Stimulated activated CD8-positive, alpha-beta memory T cell treated with anti-CD3 and anti-CD28 coated beads, Interleukin-4, amount 100 ng/mL, for 24 hours (primary cell): ENCODE measurements at places on chromosomes 5 and 9.

DNA sequence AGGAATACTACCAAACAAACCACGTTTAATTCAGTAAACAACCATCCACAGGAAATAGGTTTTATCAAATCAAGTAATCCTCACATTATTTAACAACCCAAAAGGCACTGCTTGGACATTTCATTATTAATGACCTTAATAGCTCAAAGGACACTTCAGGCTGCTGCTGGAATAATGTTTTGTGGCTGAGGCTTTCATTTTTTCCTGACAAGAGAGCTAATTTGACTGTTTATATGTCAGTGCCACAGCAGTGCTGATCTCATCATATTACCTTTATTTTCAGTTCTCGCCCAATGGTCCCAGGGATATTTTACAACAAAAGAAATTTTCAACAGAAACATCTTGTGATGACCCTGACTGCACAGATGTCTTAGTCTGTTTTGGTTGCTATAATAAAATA is 589.8 kb upstream of the GRAMD2B start:
- no peak for DNase-seq

- no peak for DNase-seq
Measured at GRCh38 chr5:33470544-33470943, 29.8 kb downstream of the TARS1 start.

GRCh38 chr5:90214991-90215390 is 194.6 kb downstream of the CETN3 start:
- DNase-seq, result no peak

- no peak for DNase-seq
Measured at GRCh38 chr5:115626445-115626823, 598 bp upstream of the TMED7 start.

DNA sequence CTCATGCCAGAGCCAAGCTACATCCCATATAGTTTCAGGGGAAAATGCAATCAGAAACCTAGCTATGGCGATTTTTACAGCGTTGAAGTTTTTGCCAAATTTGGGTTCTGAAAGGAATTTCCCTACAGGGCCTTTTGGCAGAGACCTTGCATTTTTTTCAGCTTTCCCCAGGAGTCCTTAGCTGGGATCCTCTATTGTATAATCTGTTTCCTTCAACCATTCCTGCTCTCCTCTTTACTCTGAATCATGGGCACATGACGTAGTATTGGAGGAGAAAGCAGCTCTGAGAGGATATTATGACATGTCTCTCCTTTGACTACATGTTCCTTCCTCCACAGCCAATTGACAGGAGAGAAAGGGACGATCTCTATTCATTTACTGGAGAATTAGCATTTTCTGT is 118.5 kb upstream of the ERCC6L2 start:
- DNase-seq, result no peak

DNA sequence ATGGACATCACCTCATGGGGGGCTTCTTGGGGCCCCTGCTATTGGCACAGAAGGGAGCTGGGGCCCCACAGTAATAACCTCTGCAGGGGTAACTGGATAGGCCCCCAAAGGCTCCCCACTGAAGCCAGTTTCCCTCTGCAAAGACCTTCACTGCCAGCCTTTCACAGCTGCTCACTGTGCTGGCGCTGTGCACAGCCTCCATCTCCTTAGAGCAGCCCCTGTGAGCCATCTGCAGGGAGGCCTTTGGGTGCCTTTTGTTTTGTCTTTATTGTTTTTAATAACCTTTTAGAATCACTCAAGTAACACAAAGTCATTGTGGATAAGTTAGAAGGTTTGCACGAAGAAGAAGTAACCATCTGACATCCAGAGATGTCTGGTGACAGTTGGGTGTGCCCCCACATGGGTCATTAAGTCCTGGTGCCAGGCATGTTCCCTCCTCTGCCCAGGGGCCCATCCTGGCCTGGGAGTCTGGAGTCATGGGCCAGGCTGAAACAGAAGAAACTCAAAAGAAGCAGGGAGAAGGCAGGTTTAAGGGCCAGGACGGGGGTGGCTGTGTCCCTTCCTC is 42.7 kb downstream of the NCS1 start:
- no peak for DNase-seq

DNA sequence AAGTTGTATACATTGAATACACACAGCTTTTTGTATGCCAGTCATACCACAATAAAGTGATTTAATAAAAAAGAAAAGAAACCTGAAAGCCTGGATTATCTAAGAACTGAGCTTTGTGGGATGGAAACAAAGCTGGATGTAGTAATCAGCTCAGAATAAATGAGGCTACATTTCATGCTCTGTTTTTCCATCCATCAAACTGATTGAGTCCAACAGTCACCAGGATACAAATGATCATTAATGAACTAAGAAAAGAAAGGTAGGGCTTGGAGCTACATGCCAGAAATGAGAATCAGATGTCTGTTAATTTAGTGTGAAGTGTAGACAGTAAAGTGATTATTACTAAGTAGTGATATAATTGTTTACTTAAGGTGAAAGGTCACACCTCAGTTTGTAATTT is 109.8 kb upstream of the TARS1 start:
- no peak for DNase-seq

DNA sequence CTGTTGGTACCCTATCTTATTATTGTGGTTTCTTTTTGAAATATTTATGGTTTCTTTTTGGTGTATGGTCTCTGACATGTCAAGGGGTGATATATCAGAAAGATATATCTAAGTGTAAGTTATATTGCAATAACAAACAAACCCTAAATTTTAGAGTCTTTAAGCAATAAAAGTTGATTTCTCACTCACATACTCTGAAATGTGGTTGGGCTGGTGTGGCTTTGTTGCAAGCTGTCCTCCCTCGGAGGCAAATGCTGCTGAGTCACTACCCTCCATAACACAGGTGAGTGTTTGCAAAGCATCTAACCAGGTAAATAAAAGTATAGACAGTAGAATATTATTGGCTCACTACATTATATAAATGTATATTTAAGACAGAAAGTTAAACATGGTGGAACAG is 253.2 kb downstream of the CDH18 start:
- DNase-seq, result no peak

DNA sequence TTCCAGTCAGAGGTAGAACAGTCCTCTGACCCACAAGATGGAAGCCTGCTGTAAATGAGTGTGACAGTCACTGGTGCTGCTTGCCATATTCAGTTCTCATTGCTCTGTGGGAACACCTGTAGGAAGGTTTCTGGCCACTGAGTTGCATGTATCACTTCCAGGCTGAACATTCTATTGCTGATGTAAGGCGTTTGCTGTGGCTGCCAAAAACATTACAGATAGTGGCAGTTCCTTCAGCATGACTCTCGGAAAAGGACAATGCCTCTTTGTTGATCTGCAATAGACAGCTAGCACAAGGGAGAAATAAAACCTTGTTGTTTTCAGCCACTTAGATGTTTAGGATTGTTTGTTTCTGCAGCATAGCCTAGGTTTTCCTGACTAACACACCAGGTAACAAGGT is 217.2 kb downstream of the AGTPBP1 start:
- no peak for DNase-seq

DNA sequence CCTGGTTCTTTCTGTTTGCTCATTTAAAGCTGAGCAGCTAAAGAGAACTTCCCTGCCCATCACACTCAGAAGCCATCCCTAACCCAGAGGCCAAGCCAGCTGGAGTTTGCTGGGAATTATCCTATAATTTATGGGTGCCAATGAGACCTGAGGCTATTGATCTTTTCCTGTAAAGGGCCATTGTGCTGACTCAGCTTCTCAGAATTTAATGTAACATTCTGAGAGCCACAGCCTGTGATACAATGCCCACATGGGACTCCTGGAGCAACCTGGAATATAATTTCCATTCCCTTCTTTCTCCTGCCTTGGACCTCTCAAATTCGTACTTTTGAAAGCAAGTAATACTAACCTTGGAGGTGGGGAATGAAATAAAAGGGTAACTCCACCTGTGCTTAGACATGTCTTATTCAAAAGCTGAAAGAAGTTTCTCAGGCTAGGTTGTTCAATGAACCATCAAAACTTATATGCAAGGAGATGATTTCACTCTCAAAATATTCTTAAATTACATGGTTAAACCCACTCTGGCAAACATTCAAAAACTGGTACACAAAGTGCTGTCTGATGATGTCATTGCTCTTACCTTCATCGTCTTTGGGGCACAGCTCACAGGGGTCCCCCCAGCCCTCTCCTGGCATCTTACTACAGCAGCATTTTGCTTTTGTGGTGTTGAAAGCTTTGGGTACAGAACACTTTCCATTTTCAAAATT is 206.7 kb downstream of the SLC12A2 start:
- DNase-seq, result no peak

DNA sequence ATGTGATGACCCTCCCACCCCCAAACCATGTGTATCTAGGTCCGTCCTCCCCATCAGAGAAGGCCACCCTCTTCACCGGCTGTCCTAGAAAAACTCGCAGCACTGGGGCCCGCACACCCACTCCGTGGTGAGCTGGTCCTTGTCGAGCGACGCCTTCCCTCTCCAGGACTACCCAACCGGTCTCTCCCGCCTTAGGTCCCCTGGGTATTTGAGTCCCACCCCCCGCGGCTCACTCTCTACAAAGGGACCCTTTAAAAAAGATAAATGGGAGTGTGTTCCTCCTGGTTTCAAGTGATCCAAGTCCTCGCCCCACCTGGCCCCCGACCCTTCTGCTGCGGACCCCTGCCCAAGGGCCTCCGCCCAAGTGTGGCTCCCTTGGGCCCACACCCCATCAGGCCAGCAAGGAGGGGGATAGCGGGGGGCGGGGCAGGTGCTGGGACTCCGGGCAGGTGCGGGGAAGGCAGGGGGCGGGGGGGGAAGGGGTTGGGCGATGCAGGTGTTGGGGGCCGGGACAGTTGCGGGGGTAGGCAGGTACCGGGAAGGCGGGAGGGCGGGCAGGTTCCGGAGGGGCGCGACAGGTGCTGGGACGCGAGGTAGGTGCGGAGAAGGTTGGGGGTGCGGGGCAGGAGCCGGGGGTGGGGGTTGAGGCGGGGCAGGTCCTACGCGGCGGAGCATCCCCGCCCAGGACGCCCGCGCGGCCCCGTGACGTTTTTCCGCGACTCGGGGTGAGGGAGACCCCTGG is 970 bp upstream of the ARRDC1 start:
- no peak for DNase-seq

- no peak for DNase-seq
Measured at GRCh38 chr5:142509026-142509425, 176.9 kb downstream of the FGF1 start.

DNA sequence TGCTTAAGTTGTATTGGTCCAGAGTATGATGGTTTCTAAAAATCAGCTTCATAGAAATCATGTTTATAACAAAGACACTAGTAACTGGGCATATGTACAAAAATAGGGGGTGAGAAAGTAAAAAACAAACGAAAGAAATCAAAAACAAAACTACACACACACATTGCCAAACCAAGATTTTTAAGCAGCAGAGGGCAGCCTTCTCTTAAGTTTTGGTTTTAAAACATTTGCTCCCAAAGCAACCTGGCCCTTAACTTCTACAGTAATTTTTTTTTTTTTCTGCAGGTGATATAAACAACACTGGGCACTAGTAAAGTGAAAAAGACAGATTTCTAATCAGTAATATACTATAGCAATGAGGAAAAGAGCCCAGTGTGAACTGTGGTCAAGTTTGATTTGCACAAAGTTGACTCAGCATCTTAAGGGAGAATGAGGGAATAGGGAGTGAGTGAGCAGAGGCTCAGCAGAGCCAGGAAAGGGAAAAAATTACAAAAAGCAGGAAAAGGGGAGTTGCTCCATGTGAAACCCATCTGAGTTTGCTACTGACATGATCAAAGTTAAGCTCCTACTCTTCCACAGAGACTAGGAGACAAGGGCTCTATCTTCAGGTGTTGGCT is 13.4 kb upstream of the GAPT start:
- DNase-seq, result no peak

GRCh38 chr9:112041536-112042243 is 133.4 kb downstream of the SUSD1 start:
- no peak for DNase-seq

GRCh38 chr5:149935431-149935901 is 9.1 kb downstream of the PDE6A start:
- DNase-seq, result no peak

DNA sequence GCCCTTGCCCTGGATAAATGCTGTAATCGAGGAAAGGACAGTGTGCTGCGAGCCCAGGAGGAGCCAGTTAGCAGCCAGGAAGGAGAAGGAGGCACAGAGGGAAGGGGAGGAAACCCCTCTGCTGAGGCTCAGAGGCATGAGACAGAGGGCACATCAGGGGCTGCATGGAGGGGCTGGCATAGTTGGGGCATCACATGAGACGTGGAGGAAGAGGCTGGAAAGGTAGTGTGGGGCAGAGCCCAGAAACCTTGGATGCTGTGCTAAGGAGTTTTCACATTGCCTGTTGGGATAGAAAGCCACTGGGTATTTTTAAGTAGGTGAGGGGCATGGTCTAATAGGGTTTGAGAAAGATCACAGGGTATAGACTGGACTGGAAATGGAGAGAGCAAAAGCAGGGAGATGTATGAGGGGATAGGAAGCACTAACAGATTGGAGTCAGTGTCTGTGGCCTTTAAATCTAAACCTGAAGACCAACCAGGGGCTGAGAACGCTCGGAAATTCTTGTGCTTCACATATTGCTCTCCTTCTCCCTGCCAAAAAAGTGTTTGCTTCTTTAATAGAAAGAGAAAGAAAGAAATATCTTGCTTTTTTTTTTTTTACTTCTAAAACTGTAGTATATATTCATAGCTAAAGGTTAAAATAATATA is 33.0 kb upstream of the ANGPTL2 start:
- DNase-seq, result no peak

- DNase-seq, result no peak
Measured at GRCh38 chr5:125281667-125282066, 535.2 kb upstream of the ZNF608 start.

GRCh38 chr9:129399634-129399990 is 221.3 kb downstream of the C9orf50 start:
- no peak for DNase-seq

GRCh38 chr5:150279330-150280020 is 10.1 kb downstream of the CAMK2A start:
- no peak for DNase-seq

DNA sequence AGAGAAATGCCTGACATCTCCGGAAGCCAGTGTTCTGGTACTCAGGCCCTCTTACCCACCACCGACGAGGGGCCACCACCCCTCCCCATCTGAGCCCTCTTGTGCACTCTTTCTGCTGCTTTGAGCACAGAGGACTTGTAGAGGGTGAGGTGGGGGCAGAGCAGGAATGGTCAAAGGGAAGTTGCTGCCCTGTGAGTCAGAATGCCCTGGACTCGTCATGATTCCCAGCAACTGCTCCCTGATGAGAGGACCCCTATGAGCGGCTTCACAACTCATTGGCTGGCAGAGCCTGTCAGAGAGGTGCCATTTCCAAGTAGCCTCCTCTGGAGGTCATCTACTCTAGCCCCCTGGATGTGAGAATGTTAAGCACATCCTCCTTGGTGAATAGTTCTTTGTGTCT is 845 bp downstream of the ECSCR start:
- no peak for DNase-seq

GRCh38 chr5:127612441-127613141 is 36.3 kb upstream of the CTXN3 start:
- DNase-seq, result no peak

GRCh38 chr9:114666851-114667250 is 9.2 kb upstream of the TEX53 start:
- DNase-seq, result no peak
